ENCODE measurements at places on chromosomes 1 and 21.

GRCh38 chr1:234862944-234863515 is 253.1 kb upstream of the IRF2BP2 start:
- peak; percentile 71 for DNase-seq

- peak; percentile 18 for DNase-seq
Observed at GRCh38 chr1:246566813-246567645, 773 bp downstream of the CNST start.

GRCh38 chr1:207103892-207104373 is at the start of gene C4BPA:
Gene C4BPA (plus strand): TSS chr1:207104233. CDS start chr1:207113026, 8,793 bp downstream.
- no peak for DNase-seq

GRCh38 chr1:85933961-85934360 is 222.6 kb downstream of the COL24A1 start:
- DNase-seq = no peak

DNA sequence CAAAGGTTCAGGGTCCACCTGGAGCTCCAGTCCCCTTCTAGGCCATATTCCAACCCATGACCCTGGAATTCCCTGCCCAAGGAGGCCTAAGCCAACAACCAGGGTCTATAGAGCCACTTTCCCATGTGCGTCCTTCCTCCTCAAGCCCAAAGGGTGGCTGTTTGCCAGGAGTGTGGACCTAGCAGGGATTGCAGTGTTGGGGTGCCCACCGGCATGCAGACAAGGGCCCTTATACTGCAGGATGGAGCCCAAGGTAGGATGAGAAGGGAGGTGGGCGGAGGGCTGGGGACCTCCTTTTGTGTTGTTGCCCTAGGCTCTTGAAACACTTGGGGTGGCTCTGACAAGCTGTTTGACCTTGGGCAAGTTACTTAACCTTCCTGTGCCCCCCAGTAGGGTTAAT is 19.7 kb upstream of the ADGRB2 start:
- DNase-seq = no peak

DNA sequence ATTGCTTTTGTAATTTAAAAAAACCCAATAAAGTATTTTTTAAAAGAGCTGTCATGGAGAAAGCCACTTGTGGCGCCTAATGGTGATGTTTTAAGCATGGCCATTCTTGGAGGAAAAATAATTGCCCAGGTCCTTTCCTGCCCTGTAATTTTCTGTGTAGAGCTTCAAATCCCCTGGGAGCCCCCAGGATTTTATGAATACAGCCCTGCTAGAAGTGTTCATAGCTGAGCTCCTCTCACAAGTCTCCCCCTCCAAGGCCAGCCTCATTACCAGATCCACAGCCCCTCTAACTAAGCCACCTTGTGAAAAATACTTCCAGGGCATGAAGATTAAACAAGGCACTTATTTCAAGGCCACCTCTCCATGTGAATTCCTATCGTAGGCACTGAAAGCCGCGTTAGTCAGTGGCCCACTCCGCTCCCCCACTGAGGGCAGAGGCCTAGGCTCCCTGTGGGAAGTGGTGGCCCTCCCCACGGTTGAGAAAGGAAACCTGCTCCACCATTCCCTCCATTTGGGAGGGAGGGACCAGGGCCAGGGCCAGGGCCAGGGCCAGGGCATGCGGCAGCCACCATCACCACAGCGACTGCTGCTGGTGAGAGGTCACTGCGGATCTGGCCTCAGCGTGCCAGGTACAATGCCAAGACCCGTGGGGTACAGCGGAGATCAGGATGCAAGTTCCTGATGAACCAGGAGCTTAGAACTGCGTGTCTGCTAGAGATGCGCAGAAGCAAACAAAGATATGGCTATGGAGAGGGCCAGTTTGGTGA is 83.1 kb downstream of the KCNN3 start:
- DNase-seq = no peak

- peak; percentile 78 for DNase-seq
Observed at GRCh38 chr1:55021942-55022546, 17.3 kb upstream of the PCSK9 start.
